ENCODE measurements at places on chromosomes 12 and 14. TPM values are rescaled to one million over a fixed set of nuclear protein-coding genes. Genes with fewer than 3 reads are reported as not detected.

The ZC3H14 gene
- 71.0 TPM for total RNA-seq

The KRT72 gene
- total RNA-seq = not detected

The CLEC7A gene
- total RNA-seq = not detected

The RPL10L gene
- total RNA-seq = not detected

The SPIC gene
- not detected for total RNA-seq

The SSTR1 gene
- 3.0 TPM for total RNA-seq

The IRAK3 gene
- 7.4 TPM for total RNA-seq

The LBHD2 gene
- not detected for total RNA-seq

The TSPAN19 gene
- not detected for total RNA-seq

- no peaks in the 10 kb centered on the region for H3K27me3 ChIP-seq
- peak overlapping the region; percentile 98 for H3K27ac ChIP-seq
- H3K4me1 ChIP-seq = no peaks in the 10 kb centered on the region
- H3K4me3 ChIP-seq = peak overlapping the region; percentile 80
- no peaks in the 10 kb centered on the region for H3K36me3 ChIP-seq
Observed at GRCh38 chr12:67269633-67270573, 745 bp downstream of the CAND1 start.

DNA sequence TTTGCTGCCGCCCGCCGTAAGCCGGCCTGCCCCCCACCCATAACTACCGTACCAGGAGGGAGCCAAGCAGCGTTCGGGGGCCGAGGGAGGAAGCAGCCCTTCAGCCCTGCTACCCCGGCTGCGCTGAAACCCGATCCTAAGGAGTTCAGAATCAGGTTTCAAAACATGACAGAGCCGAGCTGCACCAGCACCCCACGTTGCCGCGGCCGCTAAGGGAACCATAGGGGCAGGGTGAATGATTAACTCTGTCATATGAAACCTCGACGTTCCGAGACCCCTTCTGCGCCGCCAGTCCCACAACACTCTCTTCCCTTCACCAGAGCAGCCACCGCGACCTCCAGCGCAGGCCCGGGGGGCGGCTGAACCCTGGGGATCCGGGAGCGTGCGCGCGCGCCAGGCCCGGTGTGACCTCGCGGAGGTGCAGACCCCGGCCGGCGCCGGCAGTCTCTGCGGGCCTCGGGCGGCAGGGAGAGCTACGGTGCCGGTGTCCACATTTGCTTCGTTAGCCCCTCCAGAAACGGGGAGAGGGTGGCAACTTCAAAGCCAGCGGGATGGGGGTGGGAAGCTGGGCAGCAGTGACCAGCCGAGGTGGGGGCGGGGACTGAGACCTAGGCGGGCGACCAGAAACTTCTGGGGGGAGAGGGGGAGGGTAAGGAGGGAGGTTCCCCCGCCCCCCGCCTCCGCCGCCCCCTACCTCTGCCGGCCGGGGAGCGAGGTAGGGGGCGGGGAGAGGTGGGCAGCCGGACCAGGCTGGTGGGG, 1.6 kb downstream of the SIX4 start:
- peak overlapping the region; percentile 75 for H3K27ac ChIP-seq
- H3K36me3 ChIP-seq = peaks cover under 1% of the 10 kb centered on the region
- peak; percentile 77 for DNase-seq
- H3K27me3 ChIP-seq = no peaks in the 10 kb centered on the region

DNA sequence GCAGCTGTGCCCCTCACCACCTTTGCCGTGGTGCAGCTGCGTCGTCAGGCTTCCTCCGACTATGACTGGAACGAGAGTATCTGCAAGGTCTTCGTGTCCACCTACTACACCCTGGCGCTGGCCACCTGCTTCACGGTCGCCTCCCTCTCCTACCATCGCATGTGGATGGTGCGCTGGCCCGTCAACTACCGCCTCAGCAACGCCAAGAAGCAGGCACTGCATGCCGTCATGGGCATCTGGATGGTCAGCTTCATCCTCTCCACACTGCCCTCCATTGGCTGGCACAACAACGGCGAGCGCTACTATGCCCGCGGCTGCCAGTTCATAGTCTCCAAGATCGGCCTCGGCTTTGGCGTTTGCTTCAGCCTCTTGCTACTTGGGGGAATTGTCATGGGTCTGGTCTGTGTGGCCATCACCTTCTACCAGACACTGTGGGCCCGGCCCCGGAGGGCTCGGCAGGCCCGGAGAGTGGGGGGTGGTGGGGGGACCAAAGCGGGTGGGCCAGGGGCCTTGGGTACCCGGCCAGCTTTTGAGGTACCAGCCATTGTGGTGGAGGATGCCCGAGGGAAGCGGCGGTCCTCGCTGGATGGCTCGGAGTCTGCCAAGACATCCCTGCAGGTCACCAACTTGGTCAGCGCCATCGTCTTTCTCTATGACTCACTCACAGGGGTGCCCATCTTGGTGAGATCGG, 2.6 kb downstream of the GPR162 start:
- H3K4me3 ChIP-seq = no peak overlapping the region
- no peak for DNase-seq
- peaks cover 6% of the 10 kb centered on the region for H3K36me3 ChIP-seq
- H3K4me1 ChIP-seq = peaks cover 24% of the 10 kb centered on the region
- no peak overlapping the region for H3K27ac ChIP-seq

- no peaks in the 10 kb centered on the region for H3K27me3 ChIP-seq
- no peak overlapping the region for H3K27ac ChIP-seq
- H3K4me1 ChIP-seq = no peaks in the 10 kb centered on the region
- DNase-seq = no peak
- no peaks in the 10 kb centered on the region for H3K36me3 ChIP-seq
- no peak overlapping the region for H3K4me3 ChIP-seq
Observed at GRCh38 chr12:39364196-39364595, 78.7 kb downstream of the KIF21A start.

DNA sequence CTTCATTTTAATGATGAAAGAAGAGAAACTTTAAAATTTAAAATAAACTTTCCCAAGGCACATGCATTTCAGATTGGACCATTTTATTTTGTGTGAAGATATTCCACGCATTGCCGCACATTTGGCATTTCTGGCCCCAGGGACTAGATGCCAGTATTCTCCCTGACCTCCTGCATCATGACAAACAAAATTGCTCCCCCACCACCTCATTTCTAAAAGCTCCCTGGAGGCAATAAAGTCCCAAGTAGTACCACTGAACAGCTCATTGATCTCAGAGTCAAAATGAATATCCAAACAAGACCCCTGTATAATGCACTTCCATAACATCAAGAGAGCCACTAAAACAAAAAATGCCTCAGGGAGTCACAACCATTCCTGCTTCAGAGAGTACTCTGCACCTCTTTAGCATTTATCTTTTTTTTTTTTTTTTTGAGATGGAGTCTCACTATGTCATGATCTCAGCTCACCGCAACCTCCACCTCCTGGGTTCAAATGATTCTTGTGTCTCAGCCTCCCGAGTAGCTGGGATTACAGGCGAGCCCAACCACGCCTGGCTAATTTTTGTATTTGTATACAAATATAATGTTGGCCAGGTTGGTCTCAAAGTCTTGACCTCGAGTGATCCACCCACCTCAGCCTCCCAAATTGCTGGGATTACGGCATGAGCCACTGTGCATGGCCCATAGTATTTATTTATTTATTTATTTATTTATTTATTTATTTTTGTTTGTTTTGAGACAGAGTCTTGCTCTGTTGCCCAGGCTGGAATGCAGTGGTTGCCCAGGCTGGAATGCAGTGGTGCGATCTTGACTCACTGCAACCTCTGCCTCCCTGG, 48.8 kb upstream of the RASSF3 start:
- peak overlapping the region; percentile 48 for H3K27ac ChIP-seq
- no peaks in the 10 kb centered on the region for H3K36me3 ChIP-seq
- H3K4me1 ChIP-seq = peaks cover 15% of the 10 kb centered on the region
- DNase-seq = no peak
- H3K27me3 ChIP-seq = no peaks in the 10 kb centered on the region

DNA sequence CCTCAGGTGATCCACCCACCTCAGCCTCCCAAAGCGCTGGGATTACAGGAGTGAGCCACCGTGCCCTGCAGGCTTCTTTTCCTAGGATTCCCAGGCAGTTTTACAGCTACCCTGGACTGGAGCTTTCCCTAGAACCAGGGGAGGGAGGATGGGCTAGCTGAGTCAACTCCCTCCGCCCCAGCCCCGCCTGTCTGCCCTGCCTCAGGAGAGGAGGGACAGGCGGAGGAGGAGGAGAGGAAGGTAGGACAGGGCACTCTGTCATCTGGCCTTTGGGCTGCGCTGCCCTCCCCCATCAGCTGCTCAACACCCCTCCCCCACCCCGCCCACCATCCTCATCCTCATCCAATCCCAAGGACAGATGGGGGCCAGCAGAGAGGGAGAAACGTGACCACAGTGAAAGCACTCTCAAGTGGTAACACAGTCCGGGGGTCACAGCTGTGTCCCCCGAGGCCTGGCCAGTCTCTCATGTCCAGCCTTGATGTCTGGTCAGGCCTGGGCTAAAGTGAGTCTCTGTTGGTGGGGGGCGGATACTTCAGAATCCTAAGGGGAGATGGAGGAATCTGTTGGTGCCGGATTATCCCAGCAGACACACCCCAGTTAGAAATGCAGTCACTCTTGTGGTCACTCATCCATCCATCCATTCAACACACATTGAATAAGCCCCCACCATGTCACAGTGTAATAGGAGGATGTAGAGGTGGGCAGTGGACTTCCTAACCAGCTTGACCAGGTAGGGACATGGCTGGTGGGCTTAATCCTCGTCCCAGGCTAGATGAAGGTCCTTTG, 12.3 kb downstream of the FIGNL2 start:
- H3K27ac ChIP-seq = no peak overlapping the region
- H3K4me1 ChIP-seq = no peaks in the 10 kb centered on the region
- no peaks in the 10 kb centered on the region for H3K36me3 ChIP-seq
- no peak for DNase-seq
- H3K4me3 ChIP-seq = no peak overlapping the region

- H3K4me1 ChIP-seq = peaks cover 59% of the 10 kb centered on the region
- DNase-seq = peak; percentile 79
- peaks cover 10% of the 10 kb centered on the region for H3K36me3 ChIP-seq
- H3K27ac ChIP-seq = peak within 1 kb of the TSS; percentile 90
Observed at GRCh38 chr12:55720071-55720564, at the start of gene RDH5. TSS of gene RDH5 (plus strand) at chr12:55720393. CDS start at chr12:55721185, 792 bp downstream.

DNA sequence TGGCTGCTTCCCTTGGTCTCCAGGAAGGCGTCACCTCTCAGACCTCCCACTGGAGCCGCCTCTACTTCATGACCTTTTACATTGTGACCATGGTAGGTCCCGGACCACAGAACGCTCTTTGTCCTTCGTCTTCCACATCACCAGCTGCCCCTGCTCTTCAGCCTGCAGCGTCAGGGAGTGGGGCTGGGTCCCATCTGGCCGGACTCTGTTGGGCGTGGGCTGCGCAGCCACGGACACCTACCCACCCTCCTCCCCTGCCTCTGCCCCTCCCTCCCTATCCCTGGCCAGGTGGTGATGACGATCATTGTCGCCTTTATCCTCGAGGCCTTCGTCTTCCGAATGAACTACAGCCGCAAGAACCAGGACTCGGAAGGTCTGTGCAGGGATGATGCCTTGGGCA, 43.3 kb downstream of the SLC8B1 start:
- no peak for DNase-seq
- H3K36me3 ChIP-seq = no peaks in the 10 kb centered on the region
- no peaks in the 10 kb centered on the region for H3K4me1 ChIP-seq
- H3K27me3 ChIP-seq = no peaks in the 10 kb centered on the region
- no peak overlapping the region for H3K4me3 ChIP-seq
- no peak overlapping the region for H3K27ac ChIP-seq

DNA sequence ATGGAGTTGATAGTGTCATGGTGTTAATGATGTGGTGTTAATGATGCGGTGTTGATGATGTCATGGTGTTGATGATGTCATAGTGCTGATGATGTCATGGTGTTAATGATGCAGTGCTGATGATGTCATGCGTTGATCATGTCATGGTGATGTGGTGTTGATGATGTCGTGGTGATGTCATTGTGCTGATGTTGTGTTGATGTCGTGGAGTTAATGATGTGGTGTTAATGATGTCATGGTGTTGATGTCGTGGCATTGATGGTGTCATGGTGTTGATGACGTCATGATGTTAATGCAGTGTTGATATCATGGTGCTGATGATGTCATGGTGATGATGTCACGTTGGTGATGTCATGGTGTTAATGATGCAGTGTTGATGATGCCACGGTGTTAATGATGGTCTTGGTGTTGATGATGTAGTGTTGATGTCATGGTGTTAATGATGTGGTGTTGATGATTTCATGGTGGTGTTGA, 49.1 kb upstream of the RIMBP2 start:
- H3K36me3 ChIP-seq = no peaks in the 10 kb centered on the region
- H3K27ac ChIP-seq = no peak overlapping the region
- DNase-seq = peak; percentile 40
- H3K4me1 ChIP-seq = no peaks in the 10 kb centered on the region
- H3K27me3 ChIP-seq = no peaks in the 10 kb centered on the region

DNA sequence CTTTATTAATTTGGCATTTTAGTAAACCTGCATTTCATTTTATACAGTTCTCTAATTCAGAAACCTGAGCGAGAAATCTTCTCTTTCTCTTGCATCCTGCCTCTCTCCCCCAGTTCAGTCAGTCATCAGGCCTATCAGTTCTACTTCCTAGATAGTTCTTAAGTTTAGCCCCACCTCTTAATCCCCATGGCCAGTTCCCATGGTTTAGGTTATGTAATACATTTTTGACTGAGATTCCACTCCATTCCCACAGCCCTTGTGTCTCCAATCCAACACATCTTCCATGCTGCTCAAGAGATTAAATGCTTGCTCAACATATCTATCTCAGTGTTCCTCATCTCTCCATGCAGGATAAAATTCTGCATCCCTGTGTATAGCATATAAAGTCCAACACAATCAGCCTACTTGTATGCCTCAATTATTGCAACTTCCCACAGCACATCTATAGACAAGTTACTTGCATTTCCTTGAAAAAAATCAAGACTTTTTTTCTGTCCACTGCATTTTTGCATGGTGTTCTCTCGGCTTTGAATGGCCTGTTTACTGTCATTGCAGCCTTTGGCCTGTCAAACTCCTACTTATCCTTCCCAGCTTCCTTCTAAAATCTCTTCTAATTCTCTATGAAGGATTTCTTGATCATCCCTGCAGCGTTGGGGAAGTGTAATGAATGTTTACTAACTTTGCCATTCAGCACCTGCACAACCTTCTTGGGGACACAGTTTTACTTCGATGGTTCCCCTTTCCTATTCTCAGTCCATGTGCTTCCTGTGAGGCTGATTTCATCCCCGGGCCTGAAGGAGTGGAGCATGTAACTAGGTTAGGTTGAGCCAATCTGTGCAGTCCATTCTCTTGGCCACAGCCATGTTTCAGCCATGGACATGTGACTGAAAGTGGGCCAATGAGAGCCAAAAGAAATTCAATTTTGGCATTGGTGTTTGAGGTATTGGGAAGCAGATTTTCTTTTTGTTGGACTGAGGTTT, 80.8 kb downstream of the DACT1 start:
- no peaks in the 10 kb centered on the region for H3K27me3 ChIP-seq
- no peaks in the 10 kb centered on the region for H3K36me3 ChIP-seq
- H3K27ac ChIP-seq = no peak overlapping the region

DNA sequence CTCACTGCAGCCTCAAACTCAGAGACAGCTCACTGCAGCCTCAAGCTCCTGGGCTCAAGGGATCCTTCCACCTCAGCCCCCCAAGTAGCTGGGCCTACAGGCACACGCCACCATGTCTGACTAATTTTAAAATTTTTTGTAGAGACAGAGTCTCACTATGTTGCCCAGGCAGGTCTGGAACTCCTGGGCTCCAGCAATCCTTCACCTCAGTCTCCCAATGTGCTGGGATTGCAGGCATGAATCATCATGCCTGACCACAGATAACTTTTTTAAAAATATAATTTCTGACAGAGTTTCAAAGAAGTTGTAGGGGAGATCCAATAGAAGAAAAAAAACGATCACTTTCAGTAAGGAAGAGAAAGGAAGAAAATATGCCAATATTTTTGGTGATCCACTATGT, 189.7 kb upstream of the CDKN3 start:
- no peak overlapping the region for H3K4me3 ChIP-seq
- peak; percentile 75 for DNase-seq
- no peak overlapping the region for H3K27ac ChIP-seq
- H3K27me3 ChIP-seq = no peaks in the 10 kb centered on the region

Data from fibroblast of lung (primary cell).